ENCODE measurements at places on chromosomes 1 and 21.

DNA sequence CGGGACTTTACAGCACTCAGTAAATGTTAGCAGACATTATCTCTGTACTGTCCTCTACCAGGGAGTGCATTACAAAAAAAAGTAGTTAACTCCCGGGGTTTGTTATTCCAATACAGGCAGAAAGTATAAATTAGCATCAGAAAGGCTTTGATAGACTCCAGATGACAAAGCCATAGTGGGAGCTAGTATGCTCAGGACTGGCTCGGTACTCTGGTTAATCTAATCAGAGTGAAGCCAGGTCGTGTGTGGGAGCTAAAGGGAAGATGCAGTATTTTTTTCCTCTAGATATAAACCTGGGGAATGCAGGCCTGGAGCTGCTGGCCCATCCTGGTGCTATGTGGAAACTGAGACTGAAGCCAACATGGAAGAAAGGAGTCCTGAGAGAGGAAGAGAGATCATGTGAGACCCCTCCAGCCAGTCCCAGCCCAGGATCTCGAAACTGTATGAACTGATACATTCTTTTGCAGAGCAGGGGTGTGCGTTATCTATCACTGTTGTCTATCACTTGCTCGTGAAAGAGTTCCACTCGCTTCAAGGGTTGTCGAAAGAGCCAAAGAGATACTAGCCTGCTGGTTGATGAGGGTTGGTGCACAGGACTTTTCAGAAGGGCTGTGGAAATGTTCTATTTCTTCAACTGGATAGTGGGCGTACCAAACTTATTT lies 125.8 kb downstream of the PLPP3 start:
- no peak for DNase-seq

GRCh38 chr1:226674892-226675714 lies 64.0 kb downstream of the ITPKB start:
- DNase-seq: no peak

GRCh38 chr1:41454406-41454805 lies 30.1 kb downstream of the EDN2 start:
- no peak for DNase-seq

DNA sequence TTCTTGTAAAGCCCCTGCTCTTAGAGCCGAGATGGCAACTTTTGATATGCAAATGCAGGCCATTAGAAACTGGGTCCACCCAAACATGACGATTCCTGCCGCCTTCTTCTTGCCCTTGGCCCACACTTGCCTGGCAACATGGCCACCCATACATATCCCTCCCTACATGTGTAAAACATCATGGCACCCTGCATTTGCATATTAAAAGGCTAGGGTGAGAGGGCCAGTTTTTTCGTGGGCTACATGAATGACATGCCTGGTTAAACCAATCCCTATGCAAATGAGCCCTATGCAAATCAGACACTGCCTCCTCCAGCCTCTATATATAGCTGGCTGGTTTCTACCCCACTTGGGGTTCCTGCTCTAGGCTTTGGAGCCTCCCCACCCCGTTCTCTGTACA lies 18.8 kb downstream of the PLA2G2A start:
- no peak for DNase-seq

DNA sequence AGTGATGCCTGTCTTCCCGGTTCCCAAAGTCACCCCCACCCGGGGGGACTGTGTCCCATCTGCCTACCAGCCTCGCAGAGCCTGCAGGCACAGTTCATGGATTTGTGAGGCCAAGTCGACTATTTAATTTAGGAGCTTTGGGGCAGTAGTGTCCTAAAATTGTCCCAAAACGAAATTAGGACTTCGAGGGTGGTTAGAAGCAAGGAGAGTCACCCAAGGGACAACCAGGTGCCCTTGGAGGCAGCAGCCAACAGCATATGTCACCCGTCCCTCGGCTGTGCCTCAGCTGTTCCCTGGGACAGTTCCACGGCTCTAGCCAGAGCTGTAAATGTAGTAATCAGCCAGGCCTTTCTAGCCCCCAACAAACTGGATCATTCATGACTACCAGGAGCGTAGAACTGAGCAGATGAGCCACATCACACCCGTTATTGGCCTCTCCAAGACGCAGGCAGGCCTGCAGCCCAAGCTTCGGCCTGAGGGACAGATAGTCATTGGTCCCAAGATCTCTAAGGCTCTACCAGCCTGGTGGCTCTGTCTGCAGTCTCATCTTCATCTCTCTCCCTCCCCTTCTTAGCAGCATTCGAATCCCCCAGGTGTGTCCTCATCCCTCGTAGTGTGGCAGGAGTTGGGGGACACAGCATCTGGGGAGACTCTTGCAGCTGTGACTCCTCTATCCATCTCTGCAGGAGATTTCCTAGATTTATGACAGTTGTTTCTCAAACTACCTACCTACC lies 2.9 kb downstream of the PAX7 start:
- no peak for DNase-seq

GRCh38 chr1:77655431-77655974 lies 27.0 kb downstream of the ZZZ3 start:
- DNase-seq: no peak

DNA sequence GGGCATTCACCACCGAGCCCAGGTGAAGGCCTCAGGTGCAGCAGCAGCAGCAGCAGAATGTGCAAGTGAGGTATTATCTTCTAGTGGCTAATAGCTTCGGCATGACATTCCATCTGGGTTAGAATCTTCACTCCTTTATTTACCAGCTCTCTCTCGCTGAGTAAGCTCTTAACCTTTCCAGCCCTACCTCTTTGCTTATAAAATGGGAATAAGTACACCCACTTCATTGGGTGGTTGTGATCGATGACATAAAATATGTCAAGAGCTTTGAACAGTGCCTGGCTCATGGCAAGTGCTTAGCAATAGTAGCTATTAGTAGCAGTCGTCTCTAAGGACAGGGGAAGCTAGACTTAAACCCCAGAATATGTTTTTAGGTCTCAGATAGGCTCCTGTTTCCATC lies 149.5 kb downstream of the NOS1AP start:
- DNase-seq: no peak

GRCh38 chr21:35510957-35511695 lies 462.0 kb upstream of the RUNX1 start:
- no peak for DNase-seq

DNA sequence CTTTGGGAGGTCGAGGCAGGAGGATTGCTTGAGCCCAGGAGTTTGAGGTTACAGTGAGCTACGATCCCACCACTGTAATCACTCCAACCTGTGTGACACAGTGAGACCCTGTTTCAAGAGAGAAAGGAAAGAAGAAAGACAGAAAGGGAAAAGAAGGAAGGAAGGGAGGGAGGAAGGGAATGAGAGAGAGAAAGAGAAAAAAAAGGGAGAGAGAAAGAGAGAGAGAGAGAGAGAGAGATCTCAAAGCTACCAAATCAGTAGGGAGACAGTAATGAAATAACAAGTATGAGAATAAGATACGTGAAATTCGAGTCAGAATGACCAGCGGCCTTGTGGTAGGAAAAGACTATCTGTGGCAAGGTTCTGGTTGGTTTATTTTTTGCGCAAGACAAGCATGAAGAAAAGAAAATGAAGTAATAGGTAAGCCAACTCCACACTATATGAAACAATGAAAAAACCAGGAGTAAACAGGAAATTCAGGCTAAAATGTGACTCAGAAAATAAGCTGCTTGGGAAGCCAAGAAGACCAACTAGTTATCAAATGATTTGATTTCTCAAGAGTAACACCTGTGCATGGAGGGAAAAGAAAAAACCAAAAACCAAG lies 8.9 kb downstream of the MTF1 start:
- no peak for DNase-seq

DNA sequence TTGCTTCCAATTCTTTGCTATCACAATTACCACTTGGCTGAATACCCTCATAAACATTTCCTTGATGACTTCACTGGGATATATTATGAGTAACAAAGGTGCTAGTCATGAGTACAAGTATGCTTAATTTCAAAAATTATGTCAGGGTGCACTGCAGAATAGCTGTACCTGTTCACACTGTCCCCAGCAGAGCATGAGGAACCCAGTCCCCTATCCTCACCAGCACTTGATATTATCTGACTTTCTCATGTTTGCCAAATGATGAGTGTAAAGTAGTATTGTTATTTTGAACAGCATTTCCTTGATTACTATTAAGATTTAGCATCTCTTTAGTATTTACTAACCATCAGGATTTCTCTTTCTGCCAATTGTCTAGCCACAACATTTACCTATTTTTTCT lies 33.5 kb upstream of the TNFSF4 start:
- DNase-seq: no peak

- DNase-seq: no peak
Measured at GRCh38 chr1:109784551-109785252, 21.0 kb upstream of the EPS8L3 start.

GRCh38 chr1:64955097-64956009 lies 11.0 kb downstream of the JAK1 start:
- no peak for DNase-seq

DNA sequence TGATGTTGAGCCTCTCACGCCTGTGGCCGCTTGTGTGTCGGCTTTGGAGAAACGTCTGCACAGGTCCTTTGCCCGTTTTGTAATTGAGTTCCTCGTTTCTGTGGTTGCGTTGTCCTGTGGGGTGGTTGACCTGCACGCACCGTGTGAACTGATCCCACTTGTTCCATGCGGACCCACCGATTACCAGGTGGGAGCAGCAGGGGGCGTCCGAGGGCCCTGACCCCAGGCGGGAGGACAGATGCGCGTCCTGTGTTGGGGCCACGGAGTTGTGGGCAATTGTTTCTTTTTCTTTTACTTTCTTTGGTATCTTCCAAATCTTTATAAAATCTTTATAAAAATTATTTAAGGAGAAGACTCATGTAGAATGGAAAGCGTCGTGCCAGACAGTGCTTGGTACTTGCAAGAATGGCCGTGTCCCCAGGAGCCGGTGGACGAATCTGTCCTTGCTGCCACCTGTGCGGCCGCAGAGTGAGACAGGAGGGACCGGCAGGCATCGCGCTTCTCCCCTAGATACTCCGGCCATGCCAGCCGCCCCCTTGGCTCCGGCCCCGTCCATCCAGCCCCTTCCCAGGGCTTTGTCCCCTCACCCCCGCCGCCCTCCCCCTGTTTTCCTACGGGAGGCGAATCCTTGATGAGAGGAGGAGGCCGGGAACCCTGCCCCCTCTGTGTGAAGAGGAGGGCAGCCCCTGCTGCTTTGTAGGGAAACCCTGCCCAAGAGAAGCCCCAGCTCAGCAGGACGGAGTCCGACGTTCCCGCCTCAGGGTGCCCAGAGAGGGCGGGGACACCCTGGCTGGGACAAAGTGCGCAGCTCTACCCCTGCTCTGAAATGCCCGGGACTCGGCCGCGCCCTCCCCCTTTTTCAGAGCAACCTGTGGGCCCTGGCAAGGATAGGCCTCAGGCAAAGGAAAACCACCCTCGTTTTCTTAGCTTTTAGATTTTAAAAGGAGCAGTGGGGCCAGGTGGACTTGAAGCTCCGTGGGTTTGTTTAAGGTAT lies 41.7 kb downstream of the PRKCZ start:
- no peak for DNase-seq

GRCh38 chr1:159338018-159338417 lies 35.9 kb downstream of the FCER1A start:
- DNase-seq: no peak

DNA sequence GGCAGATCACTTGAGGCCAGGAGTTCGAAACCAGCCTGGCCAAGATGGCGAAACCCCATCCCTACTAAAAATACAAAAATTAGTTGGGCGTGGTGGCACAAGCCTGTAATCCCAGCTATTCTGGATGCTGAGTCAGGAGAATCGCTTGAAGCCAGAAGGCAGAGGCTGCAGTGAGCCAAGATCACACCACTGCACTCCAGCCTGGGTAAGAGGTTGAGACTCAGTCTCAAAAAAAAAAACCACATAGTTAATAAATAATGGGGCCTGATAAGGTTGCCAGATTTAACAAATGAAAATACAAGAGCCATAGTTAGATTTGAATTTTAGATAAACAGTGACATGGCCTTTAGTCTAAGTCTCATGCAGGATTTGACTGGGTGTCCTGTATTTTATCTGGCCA lies 175.7 kb downstream of the ZZZ3 start:
- no peak for DNase-seq

DNA sequence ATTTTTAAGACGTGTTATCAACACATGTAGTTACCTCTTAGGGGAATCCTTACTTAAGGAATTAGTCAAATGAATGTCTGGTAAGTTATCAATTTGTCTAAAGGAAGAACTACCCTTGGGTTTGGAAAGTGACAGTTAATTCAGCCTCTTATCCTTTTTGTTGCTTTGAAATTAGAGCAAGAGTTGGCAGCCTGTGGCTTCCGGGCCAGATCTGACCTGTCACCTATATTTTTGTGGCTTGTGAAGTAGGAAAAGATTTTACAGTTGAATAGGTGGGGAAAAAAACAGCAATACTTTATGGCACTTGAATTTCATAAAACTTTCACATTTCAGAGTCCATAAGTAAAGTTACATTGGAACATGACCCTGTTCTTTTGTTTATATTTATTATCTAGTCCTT lies 5.5 kb downstream of the MRPS6 start:
- no peak for DNase-seq

- no peak for DNase-seq
Measured at GRCh38 chr1:40948741-40949443, 30.6 kb upstream of the CTPS1 start.

- no peak for DNase-seq
Measured at GRCh38 chr1:11563560-11564069, 84.7 kb downstream of the DISP3 start.

DNA sequence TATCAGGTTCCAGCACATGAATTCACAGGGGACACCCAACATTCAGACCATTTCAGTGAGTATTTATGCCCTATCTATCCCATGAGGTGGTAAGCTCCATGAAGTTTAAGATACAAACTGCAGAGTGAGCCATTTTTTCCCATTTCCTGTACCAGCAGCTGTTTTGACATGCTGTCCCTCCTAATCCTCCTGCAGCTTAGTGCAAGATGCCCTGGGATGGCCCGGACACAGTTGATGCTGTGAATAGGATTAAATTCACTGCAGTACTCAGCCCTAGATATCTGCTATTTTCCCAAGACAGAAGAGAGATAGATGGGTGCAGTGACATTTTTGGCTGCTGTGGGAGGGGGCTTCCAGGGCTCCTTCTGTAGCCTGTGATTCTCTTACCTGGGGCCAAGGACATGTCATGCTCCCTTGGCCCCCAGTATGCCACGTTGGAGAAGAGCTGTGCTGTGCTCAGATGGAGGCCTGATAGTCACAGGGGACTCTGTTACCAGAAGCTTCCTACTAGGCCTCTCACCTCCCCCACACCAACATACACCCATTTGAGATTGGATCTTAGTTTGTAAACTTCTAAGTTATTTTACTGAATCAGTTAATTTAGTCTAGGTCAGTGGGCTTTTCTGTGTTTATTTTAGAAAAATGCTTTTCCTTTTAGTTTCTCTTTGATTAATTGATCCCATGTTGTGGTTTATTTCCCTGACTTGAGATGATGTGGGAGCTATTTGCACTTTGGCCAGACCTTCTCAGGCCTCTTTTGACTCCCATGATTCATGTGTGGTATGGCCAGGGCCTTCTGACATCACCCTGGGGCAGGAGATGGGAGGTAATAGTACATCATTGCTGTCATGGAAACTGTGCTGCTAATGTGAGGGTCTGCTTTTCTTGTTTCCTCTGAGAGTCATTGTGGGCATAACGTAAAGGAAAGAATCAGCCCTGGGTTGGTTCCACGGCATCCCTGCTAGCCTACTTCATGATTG lies 92.6 kb downstream of the ST3GAL3 start:
- DNase-seq: peak; percentile 34

GRCh38 chr1:203219934-203220333 lies 9.5 kb downstream of the CHIT1 start:
- DNase-seq: no peak

GRCh38 chr1:186308264-186309060 lies 66.6 kb downstream of the TPR start:
- no peak for DNase-seq

- DNase-seq: no peak
Measured at GRCh38 chr1:225662155-225662554, 9.2 kb upstream of the ENAH start.

Data from D721Med (cell line).